Stimulated activated CD4-positive, alpha-beta T cell treated with anti-CD3 and anti-CD28 coated beads, Interleukin-4, amount 100 ng/mL, for 48 hours (primary cell): ENCODE measurements at places on chromosomes 4 and X.

- DNase-seq: no peak
Observed at GRCh38 chr4:158758142-158758541, 10.7 kb upstream of the FNIP2 start.

DNA sequence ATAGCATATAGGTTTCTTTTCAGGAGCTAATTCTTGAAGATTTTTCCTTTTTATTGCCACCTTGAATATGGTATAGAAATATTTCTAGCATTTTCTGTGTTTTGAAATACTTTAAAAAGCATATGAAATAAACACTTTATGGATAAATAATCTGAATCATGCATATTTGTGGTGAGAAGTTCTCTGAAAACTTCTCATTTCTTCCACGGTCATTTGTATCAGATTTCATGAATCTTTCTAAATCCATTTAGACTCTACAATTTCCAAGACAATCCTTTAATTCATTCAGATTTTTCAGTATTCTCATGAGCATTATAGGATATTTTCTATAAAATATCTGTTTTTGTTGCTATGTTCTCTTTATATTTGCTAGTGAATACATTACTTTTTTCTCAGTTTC lies 16.2 kb upstream of the CA5B start:
- DNase-seq: no peak

DNA sequence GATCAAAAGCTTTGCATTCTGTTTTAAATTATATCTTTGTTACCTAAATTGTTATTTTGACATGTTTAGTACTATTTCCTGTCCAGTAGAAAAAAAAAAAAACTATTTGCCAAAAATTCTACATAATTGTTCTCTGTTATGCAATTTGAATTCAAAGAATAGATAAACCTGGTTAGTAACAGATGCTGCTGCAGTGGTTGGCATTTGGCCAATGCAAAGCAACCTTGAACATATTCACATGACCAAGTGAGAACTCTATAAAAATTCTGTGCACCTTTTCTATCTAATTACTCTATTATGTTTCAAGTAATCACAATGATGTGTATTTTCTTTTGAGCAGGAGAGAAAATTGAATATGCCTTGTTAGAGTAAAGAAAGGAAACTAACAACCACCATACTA lies 1473.4 kb downstream of the RPA4 start:
- DNase-seq: no peak

- no peak for DNase-seq
Observed at GRCh38 chr4:158255727-158256324, 45.5 kb downstream of the TMEM144 start.

- DNase-seq: no peak
Observed at GRCh38 chr4:138864961-138865720, 150.4 kb upstream of the NOCT start.

- DNase-seq: no peak
Observed at GRCh38 chr4:39808231-39808749, 110.4 kb downstream of the UBE2K start.

DNA sequence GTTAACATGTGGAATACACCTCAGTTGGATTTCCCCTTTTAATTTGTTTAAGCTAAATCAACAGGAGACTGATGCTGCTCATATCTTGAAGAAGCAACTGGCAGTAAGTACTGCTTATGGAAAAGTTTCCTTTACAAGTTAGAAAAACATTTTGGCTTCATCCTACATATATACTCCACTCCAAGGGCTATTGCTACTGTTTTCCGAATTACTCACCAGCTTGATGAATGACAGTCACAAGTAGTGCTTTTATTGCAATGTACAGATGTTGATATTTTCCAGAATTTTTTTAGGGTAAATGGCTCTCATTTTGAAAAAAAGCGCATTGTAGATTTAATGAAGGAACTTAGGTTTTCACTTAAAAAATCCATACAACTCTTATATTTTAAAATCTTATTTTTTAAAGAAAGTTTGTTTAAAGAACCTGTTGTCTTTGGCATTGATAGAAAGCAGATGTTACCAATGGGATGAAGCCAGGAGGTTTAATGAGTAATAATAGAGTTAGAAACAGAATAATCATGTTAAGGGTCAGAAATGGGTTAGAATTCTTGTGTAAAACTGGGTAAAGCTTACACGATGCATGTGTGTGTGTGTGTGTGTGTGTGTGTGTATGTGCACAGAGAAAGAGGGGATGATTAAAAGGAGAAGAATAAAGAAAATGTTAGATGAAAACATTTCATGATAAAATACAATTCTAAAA lies 272.9 kb downstream of the CFAP299 start:
- DNase-seq: no peak

DNA sequence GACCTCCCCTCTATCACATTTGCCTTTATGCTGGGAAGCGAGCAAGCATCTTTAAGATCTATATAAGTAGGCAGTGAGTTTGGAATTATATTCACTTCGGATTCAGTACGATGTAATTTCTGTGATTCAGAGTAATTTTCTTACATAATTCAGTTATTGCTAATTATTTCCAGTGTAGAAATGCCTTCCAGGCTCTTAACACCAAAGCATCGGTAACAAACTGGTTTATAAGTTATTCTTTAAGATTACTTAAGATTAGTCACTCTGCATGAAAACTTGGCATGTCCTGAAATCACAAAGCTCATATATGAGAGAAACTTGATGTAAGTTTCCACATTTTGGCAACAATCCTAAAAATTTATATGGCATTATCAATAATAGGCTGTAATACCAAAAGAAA lies 120.8 kb downstream of the ADAMTS3 start:
- DNase-seq: no peak

DNA sequence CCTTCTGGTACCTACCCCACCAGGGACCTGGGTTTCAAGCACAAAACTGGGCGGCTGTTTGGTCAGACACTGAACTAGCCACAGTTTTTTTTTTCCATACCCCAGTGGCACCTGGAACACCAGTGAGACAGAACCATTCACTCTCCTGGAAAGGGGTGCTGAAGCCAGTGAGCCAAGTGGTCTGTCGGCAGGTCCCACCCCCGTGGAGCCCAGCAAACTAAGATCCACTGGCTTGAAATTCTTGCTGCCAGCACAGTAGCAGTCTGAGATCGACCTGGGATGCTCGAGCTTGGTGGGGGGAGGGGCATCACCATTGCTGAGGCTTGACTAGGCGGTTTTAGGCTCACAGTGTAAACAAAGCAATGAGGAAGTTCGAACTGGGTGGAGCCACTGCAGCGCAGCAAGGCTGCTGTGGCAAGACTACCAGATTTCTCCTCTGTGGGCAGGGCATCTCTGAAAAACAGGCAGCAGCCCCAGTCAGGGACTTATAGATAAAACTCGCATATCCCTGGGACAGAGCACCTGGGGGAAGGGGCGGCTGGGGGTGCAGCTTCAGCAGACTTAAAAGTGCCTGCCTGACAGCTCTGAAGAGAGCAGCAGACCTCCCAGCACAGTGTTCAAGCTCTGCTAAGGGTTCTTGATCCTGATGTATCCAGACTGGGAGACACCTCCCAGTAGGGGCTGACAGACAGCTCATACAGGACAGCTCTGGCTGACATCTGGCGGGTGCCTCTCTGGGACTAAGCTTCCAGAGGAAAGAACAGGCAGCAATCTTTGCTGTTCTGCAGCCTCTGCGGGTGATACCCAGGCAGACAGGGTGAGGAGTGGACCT lies 223.0 kb downstream of the COX18 start:
- no peak for DNase-seq

- DNase-seq: no peak
Observed at GRCh38 chr4:22911285-22911684, 218.5 kb downstream of the GBA3 start.

GRCh38 chr4:186617921-186618320 lies 62.6 kb upstream of the MTNR1A start:
- no peak for DNase-seq

- no peak for DNase-seq
Observed at GRCh38 chr4:98557194-98557892, 101.1 kb downstream of the TSPAN5 start.

- no peak for DNase-seq
Observed at GRCh38 chr4:70783096-70783495, 56.6 kb downstream of the GRSF1 start.

GRCh38 chrX:68345025-68345424 lies 88.3 kb downstream of the OPHN1 start:
- no peak for DNase-seq

GRCh38 chr4:182653596-182653995 lies 263.6 kb downstream of the DCTD start:
- no peak for DNase-seq

- DNase-seq: no peak
Observed at GRCh38 chr4:88981993-88982392, 75.0 kb downstream of the FAM13A start.

GRCh38 chr4:102503301-102503746 lies 2.2 kb downstream of the NFKB1 start:
- DNase-seq: no peak

GRCh38 chrX:29477878-29478277 lies 737.5 kb upstream of the MAGEB2 start:
- no peak for DNase-seq

DNA sequence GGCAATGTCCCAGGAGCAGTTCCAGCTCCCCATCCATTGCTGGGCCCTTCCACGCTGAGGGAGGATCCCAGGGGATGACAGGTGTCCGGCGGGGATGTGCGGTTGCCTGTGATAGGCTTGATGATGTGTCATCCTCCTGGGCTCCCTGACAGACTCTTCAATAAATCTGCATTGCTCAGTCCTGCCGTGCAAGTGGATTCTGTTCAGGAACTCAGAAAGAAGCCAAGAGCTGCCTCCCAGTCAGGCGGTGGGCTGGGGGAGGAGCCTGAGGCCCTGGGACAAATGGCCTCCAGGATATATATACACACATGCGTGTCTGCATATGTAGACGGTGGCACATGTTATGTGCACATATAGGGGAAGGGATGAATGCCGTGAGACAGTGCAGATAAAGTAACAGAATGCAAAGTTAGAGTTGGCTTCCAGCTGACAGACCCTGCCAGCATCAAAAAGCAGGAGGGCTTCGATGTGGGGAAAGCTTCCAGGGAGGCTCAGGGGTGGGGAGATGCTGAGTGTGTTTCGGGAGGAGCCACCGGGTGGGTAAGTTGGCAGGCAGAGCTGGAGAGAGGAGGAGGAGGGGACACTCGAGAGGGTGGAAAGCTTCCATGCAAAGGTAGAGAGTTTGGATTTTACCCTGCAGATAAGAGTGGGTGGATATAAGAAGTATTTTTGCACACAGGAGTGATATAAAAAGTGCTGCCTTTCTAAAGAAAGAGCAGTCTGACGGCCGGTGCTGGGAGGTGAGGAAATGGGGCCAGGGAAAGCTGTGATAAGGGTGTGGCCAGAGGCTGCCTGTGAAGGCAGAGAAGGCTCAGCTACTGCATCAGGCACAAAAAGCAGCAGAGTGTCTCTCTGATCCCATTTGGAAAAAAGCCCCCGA lies 28.5 kb upstream of the CRMP1 start:
- no peak for DNase-seq

DNA sequence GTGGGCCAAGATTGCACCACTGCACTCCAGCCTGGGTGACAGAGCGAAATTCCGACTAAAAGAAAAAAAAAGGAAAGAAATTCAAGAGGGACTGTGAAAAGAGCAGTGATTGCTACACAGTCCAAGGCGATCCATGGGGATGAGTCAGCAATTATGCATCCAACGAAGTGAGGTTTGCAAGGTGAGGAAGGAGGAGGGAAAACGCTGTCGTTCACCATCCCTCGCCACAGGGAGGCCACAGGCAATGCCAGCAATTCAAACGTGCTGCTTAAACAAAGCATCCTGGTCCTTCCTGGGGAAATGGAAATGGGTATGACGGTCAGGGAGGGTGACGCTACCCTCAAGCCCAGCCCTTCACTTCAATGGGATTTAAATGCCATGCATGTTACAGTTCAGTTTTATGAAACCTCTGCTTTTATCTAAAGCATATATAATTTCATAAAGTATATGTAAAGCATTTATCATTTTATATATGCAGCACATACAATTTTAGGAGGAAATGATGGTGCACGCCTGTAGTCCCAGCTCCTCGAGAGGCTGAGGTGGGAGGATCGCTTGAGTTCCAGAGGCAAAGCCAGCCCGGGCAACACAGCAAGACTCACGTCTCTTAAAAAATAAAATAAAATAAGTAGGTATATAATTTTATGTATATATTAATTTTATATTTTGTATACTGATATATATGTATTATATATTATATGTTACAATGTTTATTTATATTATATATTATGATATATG lies 108.7 kb downstream of the DHRSX start:
- no peak for DNase-seq
